ENCODE measurements at places on chromosomes 2 and 18.

GRCh38 chr2:239500574-239501550 is 100.0 kb upstream of the HDAC4 start:
- no peak for DNase-seq

GRCh38 chr2:71757351-71757750 is 304.0 kb downstream of the DYSF start:
- no peak for DNase-seq

DNA sequence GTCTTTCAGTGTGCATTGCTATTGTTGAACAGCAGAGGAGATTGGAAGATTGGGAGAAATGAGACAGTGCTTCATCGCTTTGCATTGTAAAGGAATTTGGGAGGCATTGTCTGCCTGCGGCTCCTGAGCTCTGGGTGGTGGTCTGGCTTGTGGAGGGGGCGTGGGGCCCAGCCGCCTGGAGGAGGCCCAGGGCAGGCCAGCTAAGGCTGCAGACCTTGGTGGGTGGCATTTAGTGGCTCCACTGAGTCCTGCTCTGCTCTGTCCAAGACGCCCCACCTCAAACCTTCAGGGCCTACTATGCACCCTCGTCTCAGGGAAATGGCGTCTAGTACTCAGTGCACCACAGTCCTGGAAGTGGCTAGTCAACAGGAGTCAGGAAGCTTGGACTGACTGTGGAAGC is 5.7 kb upstream of the HS1BP3 start:
- DNase-seq, result no peak

DNA sequence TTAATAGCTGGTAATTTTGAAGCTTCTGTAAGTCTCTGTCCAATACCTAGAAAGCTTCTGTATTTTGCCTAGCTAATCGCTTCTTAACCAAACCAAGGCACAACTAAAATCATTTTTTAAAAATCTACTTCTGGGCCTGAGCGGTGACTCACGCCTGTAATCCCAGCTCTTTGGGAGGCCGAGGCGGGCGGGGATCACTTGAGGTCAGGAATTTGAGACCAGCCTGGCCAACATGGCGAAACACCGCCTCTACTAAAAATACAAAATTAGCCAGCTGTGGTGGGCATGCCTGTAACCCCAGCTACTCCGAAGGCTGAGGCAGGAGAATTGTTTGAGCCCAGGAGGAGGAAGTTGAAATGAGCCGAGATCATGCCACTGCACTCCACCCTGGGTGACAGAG is 148.6 kb upstream of the FIGN start:
- no peak for DNase-seq

DNA sequence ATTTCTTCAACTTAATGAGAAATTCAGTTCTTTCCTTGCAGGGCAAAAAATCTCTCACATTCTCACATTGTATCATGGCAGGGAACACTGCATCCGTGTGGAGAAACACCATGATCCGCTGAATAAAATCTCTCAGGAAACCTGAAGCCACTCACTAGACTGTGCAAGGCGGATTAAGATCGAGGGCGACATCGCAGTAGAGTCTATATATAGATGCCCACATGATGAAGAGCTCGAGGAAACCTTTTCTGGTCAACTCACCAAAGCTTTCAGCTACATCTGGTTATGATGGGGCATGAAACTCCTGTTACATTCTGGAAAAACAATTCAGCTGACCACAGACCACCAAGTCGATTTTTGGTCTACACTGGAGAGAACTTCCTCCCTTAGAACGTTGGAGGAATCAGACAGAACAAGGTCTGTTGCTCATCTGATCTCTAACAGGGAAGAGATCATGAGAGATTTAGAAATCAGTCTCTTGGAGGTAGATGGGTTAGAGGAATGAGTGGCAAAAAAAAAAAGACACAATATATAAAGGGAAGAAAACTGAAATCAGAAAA is 162.9 kb upstream of the ZNF516 start:
- DNase-seq, result no peak
